Bone marrow (tissue), 2 donors: ENCODE measurements at places on chromosomes 13 and 19.
A peak's percentile ranks its signal among the peaks of the same experiment; 100 is the strongest.

DNA sequence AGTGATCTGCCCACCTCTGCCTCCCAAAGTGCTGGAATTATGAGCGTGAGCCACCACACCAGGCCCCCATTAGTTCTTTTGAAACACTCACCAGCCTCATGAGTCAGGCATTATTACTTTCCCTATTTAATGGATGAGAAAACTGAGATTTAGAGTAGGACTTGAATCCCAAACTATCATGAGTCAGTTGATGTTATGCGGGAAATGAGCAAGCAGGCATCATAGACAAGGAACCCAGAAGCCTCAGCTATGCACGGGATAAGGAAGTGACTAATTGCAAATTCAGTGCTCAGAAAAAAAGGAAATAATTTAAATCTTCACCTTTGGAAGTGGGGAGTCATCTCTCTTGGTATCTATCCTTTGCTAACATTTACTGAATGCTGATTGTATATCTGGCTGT is 217.5 kb downstream of the ABCC4 start:
- DNase-seq, result no peak

DNA sequence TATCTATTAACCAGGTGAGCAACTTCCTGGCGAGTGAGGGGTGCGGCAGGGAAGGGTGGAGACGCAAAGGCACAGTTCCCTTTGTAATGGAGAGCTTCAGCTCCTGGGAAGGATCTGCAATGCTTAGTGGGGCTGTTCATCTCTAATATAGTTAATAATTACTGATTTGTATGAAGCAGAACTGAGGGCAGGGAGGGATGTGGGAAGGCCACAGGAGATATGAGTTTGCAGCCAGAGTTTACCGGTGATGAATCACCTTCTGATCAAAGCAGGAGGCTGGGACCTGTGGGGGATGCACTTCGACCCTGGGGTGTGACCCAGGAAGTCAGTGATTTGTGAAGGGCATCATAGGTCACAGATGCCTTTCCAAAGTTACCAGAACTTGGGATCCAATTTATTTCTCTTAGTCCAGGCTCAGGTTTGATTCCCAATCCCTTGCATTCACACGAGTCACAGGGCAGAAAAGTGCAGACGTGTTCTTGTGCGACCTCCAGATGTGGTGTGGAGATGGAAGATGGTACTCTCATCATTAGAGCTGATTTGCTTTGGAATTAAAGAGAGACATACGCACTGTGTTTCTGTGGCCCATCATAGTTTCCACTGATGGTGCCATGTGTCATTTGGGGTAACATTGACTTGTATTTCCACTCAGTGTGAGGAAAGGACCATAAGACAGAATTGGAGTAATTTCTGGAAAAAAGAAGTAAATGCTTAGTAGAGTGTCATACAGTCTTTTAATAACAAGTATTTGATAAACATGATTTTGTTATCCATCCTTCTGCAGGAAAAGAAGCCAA is 55.0 kb downstream of the LRCH1 start:
- DNase-seq, result no peak

GRCh38 chr19:2974342-2975041 is 2.9 kb upstream of the TLE6 start:
- peak; percentile 30 for DNase-seq

- DNase-seq, result no peak
These were observed at the start of gene C19orf12 for GRCh38 chr19:29714953-29715700. TSS of gene C19orf12 (minus strand) at chr19:29715261. CDS start at chr19:29708413, 6,848 bp downstream.

DNA sequence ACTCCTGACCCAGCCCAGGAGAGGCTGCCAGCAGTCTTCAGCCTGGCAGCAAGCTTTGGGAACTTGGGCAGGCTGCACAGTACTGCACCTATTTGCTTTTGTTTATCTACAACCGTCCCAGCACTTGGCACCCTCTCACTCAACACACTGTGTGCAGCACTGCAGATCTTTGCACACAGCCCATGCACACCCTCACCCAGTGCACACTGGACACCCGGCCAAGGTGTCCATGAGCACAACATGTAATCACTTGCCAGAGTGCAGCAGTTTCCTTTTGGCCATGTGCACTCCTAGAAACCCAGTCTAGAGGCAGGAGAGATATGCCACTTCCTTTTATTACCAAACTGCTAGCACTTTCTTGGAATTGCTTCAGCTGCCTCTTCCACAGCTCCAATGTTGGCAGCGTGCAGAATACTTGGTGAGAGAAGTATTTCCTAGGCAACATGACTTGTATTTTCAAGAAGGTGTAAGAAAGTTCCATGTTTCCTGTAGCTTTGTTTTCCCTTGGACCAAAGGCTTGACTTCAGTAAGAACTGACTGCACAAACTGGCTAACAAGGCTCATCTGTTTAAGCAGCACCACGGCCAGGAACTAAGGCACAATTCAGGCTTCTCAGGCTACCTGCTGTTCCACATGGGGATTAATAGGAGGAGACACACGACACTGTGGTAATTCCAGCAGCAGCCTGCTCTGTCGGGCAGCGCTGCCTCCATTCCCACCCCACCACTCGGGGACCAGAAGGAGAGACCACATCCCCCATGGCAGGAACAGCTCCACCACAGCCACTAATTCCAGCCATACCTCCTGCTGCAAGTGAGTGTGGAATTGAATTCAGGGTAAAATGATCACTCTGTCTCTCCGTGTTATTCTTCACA is 15.3 kb downstream of the ATP7B start:
- peak; percentile 47 for DNase-seq

DNA sequence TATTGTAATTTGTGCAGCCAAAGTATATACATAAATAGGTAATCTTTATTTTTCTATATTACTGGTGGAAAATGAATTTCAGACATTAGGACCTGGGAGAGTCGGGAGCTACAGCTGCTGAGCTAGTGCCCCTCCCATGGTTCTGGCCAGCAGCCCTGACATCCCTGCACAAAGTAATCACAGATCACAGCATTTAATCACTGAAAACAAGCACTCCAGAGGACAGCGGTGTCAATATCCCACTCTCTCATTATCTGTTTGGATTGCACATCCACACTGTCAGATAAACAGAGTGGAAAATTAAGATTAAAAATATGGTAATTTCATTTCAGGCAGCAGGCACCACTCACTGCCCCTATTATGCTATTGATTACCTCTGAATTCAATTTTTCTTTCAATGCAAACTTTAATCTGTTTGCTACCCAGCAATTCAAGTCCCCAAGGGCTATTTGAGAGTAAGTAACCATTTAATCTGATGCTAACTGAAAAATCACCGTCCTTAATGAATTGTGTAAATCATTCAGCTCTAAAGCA is 254.1 kb upstream of the SOX21 start:
- no peak for DNase-seq

GRCh38 chr19:9878511-9879196 is 43.5 kb downstream of the PIN1 start:
- DNase-seq, result no peak

- no peak for DNase-seq
These were observed 628 bp downstream of the CAPN12 start for GRCh38 chr19:38743394-38744297.

GRCh38 chr13:32159137-32159869 is 127.7 kb downstream of the FRY start:
- DNase-seq, result no peak

DNA sequence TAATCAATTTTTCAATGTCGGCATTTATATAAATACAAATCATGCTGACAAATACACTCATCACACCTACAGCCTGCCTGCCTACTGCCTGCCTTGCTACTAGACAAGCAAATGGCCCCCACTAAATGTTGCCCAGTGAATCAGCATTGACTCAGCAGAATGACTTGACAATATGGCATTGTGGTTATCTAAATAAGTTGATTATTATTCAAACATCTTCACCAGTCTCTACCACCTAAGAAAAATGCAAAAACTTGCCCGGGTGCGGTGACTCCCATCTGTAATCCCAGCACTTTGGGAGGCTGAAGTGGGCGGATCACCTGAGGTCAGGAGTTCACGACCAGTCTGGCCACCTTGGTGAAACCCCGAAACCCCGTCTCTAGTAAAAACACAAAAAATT is 296.1 kb downstream of the PCDH9 start:
- no peak for DNase-seq

- no peak for DNase-seq
These were observed at the start of gene RHPN2 for GRCh38 chr19:33064792-33065550. TSS of gene RHPN2 (minus strand) at chr19:33064888. CDS start at chr19:33064852, 36 bp downstream.

DNA sequence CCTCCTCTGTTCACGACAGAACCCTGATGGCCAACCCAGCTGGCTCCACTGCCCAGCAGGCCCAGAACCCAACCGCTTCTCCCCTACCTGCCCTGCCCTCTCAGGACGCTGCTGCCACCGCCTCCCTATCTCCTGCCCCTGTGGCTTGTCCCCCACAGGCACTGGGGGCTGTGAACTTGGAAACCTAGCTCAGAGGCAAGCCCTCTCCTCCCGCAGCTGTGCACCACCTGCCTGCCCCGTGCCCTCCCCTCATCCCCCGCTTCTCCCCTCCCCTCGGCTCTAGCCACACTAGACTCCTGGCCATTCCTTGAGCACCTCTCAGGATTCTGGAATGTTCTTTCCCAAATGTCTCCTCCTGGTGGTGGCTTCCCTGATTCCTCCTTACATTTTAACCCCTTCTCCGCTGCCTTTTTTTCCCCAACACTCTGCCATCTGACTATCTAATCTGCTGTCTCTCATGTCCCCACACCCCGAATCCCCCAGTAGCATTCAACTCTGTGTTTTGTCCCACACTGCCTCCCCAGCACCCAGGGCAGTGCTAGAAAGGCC is 6.7 kb downstream of the NANOS3 start:
- no peak for DNase-seq

DNA sequence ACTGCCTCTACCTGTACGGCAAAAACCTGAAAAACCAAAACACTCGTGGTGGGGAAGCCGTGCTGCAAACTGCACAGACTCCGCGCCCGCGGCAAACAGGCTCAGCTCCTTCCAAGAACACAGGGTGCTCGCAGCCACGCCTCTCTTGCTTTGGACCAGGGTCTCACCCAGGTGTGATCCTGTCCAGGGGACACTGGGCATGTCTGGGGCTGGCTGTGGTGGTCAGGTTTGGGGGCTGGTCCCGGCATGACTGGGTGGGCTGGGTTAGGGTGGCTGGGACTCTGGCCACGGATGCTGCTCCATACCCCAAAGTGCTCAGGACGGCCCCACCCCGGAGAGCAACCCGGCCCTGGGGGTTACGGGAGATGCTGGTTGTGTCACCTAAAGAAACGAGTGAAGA is 13.9 kb downstream of the GPX4 start:
- no peak for DNase-seq

DNA sequence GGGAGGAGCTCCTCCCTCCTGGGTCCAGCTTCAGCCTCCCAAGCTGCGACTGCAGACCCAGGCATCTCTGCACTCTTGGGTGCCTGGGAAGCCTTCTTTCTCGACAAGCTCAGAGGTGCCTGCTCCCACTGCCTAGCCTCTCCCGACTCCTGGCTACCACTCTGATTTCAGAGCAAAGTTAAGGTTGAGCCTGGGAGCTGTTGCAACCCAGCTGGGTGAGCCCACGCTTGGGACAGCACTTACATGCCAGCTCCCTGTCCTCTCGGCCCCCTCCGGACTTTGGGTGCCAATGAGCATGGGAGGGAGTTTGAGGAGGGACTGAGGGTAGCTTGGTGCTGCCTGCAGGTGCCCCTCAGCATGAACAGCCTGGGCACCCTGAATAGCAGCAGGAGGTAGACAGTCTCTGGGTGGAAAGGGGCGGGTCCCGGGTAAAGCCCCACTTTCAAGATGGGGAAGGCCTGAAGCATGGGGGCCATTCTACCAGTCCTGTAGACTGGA is 1383.4 kb upstream of the PCDH20 start:
- no peak for DNase-seq

- DNase-seq, result no peak
These were observed 106.4 kb downstream of the INSR start for GRCh38 chr19:7187605-7188339.

- DNase-seq, result no peak
These were observed 19.2 kb downstream of the CEACAM6 start for GRCh38 chr19:41774515-41774980.

- DNase-seq, result no peak
These were observed 18.5 kb downstream of the TNFRSF19 start for GRCh38 chr13:23588666-23589065.

DNA sequence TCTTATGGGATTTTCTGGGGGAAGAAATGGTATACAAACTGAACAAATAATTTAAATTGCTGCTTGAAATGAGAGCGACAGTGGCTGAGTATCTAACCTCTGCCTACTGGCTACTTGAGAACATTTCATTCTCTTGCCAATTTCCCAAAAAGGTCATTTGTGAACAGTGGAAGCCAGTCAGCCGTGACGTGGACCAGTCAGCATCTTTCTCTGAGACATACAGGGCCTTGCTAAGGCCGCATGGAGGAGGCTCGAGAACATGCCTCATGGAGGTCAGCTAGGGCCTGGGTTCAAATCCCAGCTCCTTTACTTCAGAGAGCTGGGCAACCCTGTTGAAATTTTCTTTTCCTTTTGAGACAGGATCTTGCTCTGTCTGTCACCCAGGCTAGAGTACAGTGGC is 20.3 kb downstream of the ZC3H4 start:
- DNase-seq, result no peak
